ENCODE measurements at places on chromosomes 13 and 19. TPM values are rescaled to one million over a fixed set of nuclear protein-coding genes. Genes with fewer than 3 reads are reported as not detected.

Gene FCAR
- total RNA-seq = 0.41 TPM

Gene PEAK3
- total RNA-seq = under 0.01 TPM

Gene GSK3A
- 16.3 TPM for total RNA-seq

Gene ZNF491
- total RNA-seq = 17.1 TPM

Gene TLE2
- 5.3 TPM for total RNA-seq

Gene FPR3
- total RNA-seq = under 0.01 TPM

Gene KLK7
- not detected for total RNA-seq

Gene RNASEH2B
- total RNA-seq = 424 TPM

Gene ZNF544
- 72.2 TPM for total RNA-seq

GRCh38 chr19:46755077-46755852 is 9.0 kb upstream of the STRN4 start:
- no peak for DNase-seq

DNA sequence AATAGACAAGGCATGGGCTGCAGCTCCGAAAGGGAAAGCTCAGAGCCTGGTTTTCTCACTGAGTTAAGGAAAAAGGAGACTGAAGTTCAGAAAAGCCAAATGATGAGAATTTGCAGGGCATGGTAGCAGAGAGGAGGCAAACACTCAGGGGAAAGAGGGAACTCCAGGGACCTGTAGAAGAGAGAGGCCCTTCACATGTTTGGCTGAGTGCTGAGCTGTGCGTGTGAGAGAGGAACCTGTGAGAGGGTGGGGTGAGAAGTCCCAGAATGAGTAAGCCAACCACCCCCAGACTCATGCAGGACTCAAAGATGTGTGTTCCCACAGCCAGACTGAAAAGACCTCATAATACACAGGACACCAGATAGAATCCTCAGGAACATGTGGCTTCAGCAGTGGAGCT is 2.8 kb upstream of the CRYL1 start:
- DNase-seq = no peak

DNA sequence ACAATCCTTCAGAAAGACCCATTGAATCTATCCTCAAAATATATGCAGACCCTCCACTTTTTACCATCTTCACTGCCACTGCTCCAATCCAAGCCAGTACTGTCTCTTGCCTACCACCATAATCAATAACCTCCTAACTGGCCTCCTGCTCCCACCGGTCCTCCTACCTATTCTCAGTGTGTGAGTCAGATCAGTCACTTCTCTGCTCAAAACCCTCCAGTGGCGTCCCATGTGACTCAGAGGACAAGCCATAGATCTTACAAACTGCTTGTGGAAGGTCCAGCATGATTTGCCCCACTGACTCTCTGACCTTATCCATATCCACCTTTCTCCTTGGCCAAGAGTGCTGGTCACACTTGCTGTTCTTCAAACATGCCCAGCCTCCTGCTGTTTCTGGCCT is 23.4 kb upstream of the MBNL2 start:
- no peak for DNase-seq

DNA sequence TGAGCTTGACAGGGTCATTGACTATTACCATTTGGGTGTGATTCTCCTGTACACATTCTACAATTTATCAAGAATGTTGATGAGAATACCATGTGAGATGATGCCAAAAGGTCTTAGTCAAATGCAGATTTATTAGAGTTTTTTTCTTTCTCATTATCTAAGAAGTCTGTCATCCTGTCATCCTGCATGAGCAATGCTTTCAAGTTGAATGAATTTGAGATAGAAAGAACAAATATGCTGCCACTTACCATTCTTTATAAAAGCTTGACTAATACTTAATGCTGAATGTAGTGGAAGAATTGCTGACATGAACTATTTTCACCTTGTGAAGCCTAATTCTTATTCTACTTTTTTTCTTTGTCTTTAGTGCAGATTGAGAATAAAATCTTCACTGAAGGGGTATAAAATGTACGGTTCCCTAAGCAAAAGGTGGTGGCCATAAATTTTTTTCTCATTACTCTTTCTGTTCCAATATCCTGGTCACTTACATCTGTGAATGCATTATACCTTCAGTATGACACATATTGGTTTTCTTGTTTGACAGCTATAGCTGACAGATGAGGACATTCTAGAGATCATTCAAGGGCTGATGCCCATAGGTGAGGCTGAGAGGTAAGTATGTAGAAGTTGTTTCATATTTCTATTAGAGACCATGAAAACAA is 1434.7 kb downstream of the SLITRK1 start:
- no peak for DNase-seq

GRCh38 chr19:5447700-5448311 is 7.4 kb upstream of the ZNRF4 start:
- DNase-seq = no peak

DNA sequence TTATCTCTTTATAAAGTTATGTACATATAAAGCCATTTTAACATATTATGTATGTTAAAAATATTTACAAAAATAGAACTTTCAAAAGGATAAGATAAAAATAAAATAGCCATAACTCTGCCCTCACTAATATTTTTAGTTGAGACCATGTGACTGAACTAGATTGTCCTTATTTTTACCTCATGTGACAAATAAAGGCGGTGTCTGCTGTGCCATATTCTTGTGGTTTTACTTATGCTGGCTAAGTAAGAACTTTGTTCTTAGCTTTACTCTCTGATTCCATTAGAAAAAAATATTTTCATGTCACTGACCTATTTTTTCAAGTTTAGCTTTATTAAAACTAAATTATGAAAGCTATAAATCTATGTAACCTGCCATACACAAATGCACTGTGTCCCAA is 135.6 kb upstream of the TSC22D1 start:
- DNase-seq = no peak

DNA sequence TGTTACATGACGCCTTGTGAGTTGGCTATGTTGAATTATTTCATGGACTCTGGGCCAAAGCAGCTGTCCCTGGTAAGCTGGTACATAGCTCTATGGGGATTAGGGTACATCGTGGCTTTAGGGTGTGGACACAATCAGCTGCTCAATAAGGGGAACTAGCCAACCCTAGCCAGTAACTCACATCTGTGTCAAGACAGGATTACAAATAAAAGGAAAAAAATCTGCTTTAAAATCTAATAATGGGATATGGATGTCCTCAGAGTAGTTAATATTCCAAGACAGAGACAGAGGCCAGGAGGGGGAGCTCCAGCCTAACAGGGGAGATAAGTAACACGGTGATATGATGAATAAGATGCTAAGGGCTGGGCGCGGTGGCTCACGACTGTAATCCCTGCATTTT is 21.1 kb upstream of the ZNF766 start:
- no peak for DNase-seq

GRCh38 chr19:10238172-10238783 is 7.1 kb upstream of the S1PR2 start:
- no peak for DNase-seq

- DNase-seq = no peak
These were observed 1.9 kb downstream of the SULT2B1 start for GRCh38 chr19:48553676-48554384.

DNA sequence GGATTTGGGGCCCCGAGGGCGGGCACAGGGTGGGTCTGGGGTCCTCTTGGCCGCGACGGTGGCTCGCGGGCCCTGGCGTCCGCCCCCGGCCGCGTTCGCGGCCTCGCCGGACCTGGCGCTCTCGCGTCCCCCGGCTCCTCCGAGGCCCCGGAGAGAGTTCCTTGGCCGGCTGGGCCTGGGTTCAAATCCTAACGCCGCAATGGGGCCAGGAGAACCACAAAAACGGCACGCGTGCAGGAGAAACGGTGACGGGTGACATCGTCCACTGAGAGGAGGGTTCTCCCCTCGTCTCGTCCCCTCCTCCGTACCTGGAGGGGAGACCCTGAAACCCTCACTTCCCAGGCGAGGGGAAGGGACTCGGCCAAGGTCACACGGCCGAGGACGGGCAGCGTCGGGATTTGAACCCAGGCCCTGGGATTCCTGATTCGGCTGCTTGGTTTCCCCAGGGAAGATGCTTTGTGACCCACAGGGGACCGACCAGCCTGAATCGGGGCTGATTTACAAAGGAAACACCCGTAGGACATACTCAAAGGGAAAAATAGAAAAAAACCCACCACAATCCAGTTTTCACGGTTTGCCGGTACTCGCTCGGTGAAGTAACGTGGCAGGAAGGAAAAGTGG is 624 bp downstream of the SAFB start:
- DNase-seq = no peak

DNA sequence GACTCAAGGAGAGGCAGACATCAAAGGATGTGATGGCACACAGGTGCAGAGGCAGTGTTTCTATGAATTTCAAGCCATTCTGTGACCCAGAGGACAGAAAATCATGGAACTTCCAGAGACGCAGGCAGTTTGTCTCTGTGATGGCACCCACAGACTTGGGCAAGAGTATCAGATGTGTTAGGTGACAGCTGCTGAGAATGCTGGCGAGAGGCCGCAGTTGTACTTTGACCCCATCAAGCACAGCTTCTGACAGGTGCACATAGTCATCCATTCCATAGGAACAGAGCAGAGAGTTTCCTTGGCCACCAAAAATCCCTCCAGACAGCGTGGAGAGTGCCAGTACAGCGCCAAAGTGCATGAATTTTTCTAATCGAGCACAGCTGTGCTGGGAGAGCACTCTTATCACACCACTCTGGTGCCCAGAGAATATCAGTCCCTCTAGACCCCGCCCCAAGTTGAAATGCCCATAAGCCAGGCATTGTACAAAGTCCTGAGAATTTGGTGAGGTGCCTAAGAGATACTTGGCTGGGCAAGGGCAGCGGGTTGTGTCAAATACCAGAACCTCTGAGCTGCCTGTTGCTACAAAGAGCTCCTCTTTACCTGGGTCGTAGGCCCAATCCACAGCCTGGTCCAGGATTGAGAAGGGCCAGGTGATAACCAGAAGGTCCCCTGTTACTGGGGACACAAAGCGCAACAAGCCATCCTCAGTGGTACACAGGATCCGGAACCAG is 12.4 kb downstream of the WDR87 start:
- DNase-seq = no peak

DNA sequence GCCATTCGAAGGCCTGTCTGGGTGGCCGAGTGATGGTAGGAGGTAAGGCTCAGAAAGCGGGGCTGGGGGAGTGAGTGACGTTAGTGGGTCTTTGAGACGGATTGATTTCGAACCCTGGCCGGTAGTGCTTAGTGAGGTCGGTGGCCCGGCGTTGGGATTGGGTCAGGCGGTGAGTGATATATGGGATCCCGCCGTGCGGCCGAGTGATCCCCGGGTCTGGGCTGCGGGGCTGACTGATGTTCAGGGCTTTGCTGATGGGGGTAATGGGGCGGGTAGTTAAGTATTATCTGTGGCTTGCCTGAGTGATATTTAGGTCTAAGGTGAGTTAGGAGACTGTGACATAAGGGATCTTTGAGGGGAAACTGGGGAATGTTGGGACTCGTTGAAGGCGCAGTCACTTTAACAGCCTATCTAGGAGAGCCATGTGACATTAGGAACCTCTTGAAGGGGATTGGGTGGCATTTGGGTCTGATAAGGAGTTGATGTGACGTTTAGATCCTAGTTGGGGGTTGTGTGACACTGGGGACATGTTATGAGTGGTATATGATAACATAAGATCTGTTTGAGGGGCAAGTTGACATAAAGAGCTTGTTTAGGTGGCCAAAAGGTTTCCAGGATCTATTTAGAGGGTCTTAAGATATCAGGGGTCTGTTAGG is 543 bp downstream of the PSMC4 start:
- no peak for DNase-seq

DNA sequence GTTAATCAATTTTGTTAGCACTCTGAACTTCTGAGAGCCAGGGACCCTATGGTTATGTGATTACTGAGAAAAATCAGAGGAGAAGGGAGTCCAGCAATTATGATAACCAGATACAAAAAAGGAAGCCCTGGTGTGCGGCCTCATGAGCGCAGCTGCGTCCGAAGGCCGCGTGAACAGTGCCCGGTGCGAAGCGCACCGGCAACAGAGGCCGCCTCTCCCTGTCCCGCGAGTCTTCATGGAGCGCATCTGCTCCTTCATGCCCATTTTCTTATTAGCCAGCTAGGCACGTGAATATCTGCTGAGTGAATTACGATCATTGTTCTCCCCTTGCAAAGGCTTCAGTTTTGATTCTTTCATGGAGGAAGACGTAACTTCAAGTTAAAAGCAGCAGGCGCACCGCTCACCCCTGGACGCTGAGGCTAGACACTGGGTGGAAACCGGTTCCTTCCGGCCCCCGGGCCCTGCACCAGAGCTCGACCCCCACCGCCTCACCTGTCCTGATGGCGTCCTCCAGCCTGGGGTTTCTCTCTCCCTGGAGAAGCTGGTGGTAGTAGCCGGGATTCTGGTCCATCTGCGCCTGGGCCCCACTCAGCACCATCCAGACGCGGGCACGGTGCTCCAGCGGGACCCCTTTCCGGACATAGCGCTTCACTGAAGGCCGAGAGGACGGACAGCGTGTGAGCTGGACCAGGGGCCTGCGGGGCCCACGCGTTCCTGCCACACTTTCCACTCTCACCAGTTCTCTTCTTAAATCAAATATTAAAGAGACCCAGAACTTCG is 8.9 kb downstream of the GRTP1 start:
- DNase-seq = no peak

DNA sequence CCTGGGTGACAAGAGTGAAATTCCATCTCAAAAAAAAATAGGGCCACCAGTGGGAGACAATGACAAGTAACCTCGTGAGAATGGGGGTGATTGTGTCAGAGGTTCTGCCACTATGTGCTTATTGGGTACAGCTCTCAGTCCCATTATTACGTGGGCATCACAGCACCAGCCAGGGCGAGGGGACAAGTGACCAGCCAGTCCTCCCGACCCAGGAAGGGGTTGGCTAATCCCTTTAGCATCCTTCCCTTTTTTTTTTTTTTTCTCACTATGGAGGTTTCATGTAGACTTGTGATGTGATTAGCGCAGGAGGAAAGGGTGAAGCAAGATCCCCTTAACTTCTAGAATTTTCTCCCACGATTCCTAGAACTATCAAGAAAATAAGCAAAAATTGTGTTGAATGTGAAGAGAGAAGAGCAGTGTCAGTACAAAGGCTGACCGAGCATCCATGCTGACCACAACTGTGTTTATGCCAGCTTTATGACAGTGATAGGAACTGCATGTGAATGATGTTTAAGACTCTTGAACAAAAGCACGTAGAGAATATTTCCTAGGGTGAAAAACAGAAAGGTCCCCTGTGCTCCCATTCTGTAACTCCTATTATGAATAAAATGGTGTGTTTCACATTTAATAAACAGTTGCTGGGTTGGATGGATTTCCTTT is 50.0 kb downstream of the ALOX5AP start:
- no peak for DNase-seq

GRCh38 chr19:46972311-46972710 is 47.3 kb upstream of the NPAS1 start:
- no peak for DNase-seq

- DNase-seq = no peak
These were observed 86.1 kb downstream of the EDNRB start for GRCh38 chr13:77832339-77833100.

DNA sequence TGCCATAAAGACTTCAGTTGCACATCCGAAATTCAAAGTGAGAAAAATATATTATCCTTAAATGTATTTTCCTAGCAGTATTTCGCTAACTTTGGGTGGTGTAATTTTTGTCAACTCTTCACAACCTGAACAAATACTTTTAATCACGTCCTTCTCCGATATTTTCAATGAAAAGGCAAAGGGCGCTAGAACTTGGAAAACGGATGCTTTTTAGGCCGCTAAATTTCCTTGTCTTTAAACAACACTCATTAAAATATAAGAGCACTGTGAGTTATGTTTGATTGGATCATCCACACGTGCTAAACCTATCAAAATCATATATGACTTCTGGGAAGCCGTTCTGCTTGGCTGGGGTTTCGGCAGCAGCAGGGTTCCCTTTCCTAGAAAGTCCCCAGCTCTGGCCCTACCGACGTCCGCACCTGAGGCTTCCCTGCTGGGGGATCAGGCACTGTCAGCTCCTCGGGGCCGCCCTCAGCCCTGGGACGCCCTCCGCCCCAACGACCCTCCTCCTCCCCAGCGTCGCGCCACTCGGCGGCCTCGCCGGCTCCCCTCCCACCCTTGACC is 462 bp upstream of the MPHOSPH8 start:
- no peak for DNase-seq

- DNase-seq = no peak
These were observed 650.8 kb upstream of the PCDH9 start for GRCh38 chr13:67880916-67881315.

Data from frontal cortex (tissue), 4 donors.